ENCODE measurements at places on chromosomes 7 and 10.
A peak's percentile ranks its signal among the peaks of the same experiment; 100 is the strongest.

GRCh38 chr7:119825091-119825655 lies 447.8 kb upstream of the KCND2 start:
- no peak for DNase-seq

DNA sequence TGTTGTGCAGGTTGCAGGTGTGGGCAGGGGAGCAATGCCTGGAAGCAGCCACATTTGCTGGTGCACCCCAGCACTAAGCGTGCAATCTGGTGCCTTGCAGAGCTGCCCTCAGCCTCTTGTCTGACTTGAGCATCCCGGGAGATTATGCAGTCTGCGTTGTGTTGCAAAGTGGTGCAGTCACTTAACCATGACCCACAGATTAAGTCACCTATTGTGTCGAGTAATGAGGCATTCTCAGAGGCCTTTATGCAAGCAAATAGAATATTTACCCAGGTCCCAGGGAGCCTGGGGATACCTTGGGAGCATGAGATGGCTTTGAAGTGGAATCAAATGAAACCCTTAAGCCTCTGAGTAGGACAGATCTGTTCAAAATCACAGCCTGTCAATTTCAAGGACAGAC lies 529.0 kb downstream of the TYW1 start:
- no peak for DNase-seq

DNA sequence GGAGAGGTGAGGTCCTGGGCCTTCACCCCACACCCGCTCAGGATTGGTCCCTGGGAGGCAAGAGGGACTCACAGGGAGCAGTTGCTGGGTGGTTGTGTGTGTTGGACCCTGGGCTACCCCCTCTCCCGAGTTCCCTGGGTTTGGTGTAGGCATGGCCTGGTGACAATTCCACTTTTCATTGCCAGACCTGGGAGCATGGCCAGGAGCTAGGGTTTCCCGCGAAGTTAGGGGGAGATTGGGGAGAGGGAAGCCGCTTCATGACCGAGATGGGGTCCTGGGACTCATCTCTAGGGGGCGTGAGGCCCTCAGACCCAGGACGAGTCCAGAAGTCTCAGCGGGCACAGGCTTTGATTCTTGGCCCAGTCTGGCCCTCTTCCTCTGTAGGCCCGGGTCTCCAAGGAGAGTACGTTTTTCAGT lies 606 bp downstream of the PALD1 start:
- peak; percentile 16 for DNase-seq

DNA sequence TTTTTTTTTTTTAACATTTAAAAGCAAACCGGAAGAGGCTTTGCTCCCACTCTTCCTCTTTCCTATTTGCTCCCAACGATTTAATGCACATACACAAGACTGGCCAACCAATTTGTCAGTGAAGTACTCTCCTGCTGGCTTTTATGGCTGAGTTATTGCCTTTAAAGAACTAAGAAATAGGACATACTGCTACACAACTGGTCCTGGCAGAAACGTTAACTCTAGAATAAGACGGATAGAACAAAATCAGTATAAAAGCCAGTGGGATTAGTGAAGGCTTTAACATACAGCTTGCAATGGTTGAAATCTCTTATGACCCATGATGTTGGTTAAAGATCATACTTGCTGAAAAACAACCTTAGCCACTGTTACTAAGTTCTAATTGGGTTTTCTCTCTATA lies 47.2 kb downstream of the PDE1C start:
- no peak for DNase-seq

GRCh38 chr7:73715648-73716317 lies 3.7 kb downstream of the STX1A start:
- peak; percentile 80 for DNase-seq

DNA sequence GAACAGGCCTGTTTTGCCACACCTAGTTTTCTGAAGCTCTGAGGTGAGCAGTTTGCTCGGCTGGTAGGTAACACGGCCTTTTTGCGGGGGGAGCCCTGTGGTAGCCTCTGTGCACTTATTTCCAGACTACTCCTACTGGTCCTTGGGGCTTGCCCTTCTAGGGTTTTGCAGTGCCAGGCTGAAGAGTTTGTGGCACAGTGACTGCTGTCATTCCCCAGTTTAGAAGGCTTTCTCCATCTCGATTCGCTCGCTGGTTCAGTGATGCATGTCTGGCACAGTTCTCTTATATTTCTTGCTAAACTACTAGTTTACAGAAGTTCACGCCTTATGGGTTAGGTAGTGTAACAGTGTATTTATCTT lies 711 bp downstream of the KIF20B start:
- peak; percentile 51 for DNase-seq

DNA sequence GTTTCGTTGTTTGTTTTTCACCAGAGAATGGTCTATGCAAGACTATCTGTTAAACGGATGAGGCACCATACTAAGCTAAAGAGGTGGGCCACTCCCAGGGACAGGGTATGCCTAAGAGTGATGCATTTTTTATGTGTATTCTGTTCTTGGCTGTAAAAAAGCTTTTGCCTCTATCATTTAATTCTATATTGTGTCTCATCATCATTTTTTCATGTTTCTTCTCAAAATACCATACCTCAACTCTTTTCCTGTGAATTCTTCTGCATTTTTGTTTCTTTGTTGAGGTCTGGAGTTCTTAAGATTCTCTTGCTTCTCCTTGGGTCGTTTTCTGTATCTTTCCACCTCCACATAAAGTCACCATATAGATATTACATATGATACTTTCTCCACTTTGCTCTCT lies 357.4 kb downstream of the GPR158 start:
- DNase-seq: no peak

DNA sequence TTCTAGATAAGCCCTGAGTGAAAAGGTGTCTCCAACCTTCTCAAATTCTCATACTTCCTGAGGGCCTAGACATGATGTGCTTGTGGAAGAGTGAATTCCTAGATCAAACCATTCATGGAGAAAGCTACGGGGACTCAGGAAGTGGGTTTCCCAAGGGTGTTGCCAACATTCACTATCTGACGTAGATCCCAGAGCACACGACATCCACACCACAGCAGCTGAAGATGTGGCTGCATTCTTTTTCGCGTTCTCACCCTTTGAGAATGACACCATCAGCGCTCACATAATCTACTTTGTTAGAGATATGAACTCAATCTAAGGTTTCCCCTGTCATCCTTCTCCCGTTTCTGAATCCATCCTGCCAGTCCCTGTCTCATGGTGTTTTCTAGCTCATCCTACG lies 290.8 kb downstream of the DNAJB6 start:
- no peak for DNase-seq

DNA sequence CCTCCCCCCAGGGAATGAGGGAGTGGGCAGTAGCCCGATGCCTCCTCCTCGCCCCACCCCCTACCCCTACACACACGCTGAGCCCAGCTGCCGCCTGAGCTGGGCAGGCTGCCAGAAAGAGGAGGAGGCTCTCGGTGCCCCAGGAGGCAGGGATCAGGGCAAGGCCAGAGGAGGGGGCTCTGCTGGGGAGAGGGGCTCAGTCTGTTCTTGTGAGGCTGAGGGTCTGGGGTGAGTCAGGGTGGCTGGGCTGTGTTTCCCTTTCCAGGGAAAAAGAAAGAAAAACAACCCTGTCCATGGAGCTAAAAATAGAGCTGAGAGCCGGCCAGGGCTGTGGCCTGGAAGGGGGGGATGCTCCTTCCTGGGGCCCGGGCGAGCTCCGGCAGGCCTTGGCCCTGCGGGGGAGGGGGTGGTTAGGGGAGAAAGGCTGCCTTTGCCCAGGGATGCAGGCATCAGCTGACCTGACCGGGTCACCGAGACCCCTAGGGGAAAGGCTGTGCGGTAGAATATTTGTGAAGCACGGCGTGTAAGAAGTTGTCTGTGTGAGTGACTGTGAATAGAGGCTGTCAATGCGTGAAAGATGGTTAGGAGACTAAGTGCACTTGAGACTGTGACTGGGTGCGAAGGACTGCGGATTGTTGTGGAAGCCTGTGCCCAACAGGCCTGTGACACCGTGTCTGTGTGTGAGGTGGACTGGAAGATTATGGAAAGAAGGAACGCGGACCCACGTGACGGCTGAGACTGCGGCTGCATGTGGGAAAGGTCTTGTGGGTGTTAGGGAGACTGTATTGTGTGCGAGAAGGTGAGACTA lies 1.2 kb upstream of the LZTS2 start:
- peak; percentile 92 for DNase-seq
